ENCODE measurements at places on chromosomes 6 and 20.

DNA sequence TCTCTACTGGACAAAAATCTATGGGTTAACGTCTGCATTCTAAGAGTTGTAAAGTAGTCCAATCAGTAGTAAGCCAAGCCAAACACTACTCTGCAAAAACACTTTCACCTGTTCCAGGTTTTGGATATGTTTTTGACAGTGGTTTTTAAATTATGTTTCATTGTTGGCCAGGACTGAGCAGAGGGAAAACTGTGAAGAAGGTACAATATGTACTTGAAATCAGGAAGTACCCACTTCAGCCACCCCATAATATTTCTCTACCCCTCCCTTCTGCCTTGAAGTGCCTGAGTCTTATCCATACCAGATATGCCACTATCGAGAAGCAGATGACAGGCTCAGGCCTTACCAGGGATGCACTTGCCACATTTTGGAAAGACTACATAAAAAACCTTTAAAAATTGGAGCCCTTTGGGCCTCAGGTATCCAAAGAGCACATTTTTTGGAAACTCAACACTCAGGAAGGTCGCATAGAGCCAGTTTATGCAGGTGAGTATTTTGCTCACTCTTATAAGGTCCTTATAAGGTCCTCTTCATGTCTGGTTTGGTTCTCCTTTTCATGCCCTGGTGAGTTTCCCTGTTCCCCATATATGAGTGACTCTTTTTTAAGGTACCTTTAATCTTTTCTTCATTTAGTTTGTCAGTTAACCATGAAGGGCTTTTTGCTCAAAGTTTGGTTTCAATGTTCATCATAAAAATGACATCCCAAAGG is 859.3 kb upstream of the FLRT3 start:
- no peak for DNase-seq

DNA sequence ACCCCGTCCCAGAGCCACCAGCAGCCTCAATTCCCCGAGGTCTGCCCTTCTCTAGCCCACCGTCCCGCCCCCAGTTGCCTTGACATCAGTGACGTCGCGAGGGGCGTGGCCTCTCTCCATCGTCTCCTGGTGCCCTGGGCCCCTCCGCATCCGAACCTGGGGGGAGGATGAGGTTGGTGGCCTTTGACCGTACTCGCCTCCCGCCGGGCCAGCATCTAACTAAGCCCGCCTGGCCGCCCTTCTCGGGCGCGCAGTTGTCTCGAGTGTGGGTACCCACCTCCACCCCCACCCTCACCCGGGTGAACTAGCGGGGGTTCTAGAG is 5.5 kb upstream of the ARMC12 start:
- DNase-seq: peak; percentile 25

DNA sequence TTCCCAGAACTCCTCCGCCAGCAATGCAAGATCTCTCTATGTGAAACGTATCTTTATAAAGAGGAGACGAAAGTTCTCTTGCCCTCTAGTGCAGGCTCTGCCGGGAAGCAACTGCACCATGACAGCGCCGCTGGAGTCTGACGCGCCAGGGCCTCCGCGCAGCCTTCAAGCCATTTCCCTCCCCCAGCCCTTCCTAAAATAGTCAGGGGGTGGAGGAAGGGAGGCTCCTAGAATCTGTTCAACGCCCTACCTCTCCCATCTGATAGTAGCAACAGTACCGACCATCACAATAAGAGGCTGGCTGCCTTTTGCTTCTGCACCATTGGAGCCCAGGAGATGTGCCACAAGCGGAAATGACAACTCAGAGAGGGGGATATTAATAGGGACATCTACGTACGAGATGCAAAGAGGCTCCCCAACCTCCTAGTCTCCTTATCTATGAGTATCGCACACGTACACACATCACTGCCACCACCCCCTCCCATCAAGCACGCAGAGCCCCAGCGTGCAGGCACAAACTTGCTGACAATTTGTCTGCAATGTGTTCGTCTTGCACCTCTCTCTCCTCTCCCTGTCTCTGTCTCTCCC is 1.0 kb downstream of the SYNE1 start:
- peak; percentile 18 for DNase-seq

- DNase-seq: no peak
These were observed 217.1 kb downstream of the PRL start for GRCh38 chr6:22079783-22080182.

DNA sequence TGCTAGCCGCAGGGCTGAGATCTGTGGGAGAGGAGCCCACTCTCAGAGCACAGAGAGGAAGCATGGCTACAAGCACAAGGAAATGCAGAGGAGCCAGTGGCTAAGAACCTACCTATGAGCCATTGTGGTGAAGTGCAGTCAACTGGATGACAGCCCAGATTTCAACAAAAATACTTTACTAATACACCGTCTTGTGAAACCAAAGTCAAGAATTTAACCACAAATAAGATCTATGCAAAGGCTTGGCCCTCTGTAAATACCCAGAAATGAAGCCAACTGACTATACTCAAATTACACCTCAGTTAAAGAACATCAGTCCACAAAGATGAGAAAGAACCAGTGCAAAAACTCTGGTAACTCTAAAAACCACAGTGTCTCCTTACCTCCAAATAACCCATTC is 40.1 kb upstream of the PTCHD4 start:
- no peak for DNase-seq

GRCh38 chr6:149560736-149561135 is 5.4 kb upstream of the GINM1 start:
- DNase-seq: no peak

DNA sequence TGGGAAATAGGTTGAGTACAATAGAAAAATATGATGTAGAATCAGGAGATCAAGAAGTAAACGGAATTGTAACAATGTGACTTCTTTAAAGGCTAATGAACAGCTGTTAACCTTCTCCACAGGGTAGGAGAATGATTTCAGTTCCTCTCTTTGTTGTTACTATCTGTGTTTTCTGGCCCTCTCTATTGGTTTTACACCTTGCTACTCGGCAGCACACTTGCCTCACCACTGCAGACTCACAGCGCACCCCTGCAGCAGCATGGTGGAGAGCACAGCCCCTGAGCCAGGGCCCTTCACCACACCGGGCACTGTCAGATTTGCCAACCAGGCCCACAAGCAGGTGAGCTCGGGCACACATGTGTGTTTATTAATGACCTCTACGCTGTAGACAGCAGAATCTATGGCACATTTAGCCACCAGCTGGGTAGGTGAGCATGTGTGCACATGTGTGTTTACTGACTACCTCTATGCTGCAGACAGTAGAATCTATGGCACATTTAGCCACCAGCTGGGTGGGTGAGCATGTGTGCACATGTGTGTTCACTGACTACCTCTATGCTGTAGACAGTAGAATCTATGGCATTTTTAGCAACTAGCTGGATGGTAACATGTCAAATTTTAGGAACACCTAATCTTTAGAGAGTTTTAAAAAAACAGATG is 16.8 kb downstream of the SFT2D1 start:
- DNase-seq: no peak

DNA sequence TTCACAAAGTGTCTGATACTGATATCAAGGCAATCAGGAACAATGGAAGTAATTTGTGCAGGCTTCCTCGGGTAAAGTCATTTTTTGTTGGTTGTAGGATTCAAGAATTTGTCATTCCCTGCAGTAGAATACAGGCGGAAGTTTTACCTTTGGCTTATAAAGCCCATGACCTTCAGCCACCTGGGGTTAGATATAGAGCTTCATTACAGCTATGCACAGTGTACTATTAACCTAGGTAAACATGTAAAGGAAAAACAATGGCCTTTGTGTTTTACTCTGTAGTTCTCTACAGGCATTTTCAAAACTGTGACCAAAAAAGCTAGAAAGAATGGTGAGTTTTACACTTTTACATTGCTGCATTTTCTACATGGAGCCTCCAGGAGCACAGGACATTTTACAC is 114.9 kb downstream of the NRSN1 start:
- DNase-seq: no peak

GRCh38 chr6:89411145-89412070 is 665 bp downstream of the RRAGD start:
- no peak for DNase-seq

DNA sequence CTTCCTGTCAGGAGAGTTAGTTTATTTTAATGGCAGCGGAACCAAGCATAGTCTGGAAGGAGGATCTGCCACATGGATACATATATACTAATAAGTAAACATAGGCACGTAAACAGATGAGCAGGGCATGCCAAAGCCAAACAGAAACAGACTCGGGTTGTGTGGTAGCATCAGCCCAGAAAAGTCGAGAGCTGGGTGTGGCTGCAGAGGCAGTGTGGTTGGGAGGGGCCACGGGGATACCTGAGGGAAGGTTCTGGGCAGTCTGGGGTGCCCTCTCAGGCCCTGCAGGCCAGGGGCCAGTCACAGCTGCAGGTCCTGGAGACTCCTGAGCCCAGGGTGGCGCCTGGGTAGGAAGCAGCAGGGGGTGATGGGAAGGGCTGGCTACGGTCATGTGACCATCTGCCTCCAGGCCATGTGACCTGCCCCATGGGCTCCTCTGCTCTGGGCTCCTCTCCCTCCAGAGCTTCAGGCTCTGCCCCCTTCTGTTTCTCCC is 42.8 kb upstream of the MRPS10 start:
- DNase-seq: peak; percentile 19

DNA sequence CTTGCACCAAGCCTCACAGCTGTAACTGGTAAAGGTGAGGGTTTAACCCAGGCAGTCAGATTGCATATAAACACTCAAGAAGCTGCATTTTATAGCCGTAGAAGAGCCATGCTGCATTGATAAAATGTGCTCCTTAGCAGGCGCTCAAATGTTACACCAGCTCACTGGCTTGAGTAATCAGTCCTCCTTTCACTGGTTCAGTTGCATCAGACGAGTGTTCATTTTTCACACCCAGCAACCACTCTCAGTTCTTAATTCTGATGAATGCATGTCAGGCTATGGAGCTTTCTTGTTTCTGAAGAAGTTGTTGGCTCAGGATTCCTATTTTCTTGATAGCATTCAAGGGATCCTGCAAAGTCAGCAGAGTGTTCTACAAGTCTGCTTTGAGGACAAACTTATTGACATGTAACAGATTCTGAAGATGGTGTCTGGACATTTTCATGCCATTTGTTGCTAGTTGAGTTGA is 198.3 kb downstream of the PLCB1 start:
- DNase-seq: no peak

GRCh38 chr20:41087777-41088176 is 49.6 kb upstream of the PLCG1 start:
- no peak for DNase-seq

GRCh38 chr6:118669561-118669960 is 18.2 kb upstream of the CEP85L start:
- no peak for DNase-seq

DNA sequence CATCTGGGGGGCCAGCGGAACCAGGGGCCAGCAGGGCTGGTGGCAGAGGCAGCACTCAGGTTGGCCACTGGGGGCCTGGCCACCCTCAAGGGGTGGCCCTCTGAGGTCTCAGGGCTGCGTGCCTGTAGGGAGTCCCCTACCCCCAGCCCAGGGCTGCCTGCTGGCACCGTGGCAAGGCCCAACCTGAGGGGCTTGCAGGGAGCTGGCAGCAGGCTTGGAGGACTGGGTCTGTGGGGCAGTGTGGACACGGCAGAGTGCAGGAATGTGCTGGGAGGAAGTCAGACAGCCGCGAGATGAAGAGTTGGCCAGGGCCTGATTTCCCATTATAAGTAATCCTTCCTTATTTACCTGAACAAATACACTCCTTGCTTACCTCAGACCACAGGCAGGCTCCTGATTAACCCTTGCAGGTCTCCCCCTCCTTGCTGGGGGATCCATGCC is at the start of gene SPDEF:
SPDEF (minus strand) TSS at position 299 of the 441 bp plus-strand sequence. CDS start 11,874 bp downstream, outside the sequence.
- DNase-seq: no peak

DNA sequence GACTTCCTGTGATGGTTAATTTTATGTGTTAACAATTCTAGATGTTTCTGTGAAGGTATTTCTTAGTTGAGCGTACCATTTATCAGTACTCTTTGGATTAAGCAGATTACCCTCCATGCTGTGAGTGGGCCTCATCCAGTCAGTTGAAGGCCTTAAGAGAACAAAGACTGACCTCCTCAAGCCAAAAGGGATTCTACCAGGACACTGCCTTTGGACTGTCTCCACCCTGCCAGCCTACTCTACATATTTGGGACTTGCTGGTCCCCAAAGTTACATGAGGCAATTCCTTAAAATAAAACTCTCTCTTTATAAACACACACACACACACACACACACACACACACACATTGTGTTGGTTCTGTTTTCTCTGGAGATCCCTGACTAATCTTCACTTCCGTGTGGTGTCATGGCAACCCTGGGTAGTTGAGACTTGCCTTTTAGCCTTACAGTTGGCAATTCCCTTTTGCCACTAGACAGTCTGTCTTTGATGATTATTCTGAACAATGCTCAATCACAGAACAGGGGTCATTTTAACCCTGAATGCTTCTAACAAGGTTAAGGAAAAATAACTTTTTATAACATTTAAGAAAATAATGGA is 32.2 kb downstream of the MRAP2 start:
- no peak for DNase-seq

DNA sequence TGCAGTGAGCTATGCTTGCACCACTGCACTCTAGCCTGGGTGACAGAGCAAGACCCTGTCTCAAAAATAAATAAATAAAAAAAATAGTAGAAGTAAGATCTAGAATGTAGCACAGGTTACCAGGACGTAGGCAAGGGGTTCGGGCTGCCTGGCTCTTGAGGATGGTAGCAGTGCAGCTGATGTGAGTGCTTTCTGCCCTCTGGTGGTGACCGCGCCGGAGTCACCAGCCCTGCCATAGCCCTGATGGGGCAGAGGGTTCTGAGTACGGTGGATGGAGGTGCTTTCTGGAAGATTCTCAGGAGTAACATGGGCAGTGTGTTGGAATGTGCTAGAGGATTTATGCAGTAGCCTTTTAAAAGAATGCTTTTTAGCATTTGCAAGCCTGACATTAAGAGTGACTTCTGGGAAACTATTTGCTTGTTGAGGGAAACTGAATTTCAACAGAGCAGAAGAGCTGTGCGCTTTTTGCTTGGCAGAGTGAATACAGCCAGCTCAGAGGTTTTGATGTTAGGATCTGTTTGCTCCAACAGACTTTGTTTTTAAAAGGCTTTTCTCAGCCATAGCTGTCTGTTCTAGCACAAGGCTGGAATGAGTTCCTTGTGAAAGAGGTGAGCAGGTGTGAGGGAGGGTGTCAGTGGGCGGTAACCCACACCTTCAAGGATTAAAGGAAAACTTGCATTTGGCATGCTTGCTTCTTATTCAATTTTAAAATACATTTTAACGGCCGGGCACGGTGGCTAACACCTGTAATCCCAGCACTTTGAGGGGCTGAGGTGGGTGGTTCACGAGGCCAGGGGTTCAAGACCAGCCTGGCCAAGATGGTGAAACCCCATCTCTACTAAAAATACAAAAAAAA is 65.9 kb downstream of the PTPN1 start:
- no peak for DNase-seq
